ENCODE measurements at places on chromosomes 7 and 10.
A peak's percentile ranks its signal among the peaks of the same experiment; 100 is the strongest.

GRCh38 chr7:94059746-94060145 lies 55.6 kb upstream of the BET1 start:
- DNase-seq: no peak

- DNase-seq: no peak
Observed at GRCh38 chr7:135942614-135943013, 34.5 kb downstream of the MTPN start.

DNA sequence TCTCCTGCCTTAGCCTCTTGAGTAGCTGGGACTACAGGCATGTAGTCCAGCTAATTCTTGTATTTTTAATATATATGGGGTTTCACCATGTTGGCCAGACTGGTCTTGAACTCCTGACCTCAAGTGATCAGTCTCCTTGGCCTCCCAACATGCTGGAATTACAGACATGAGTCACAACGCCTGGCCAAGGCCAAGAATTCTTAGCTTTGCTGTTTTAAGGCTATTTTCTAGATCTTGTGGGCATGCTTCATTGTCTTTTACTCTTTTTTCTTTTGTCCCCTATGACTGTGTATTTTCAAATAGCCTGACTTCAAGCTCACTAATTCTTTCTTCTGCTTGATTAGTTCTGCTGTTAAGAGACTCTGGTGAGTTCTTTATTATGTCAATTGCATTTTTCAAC lies 56.4 kb upstream of the TAS2R16 start:
- no peak for DNase-seq

DNA sequence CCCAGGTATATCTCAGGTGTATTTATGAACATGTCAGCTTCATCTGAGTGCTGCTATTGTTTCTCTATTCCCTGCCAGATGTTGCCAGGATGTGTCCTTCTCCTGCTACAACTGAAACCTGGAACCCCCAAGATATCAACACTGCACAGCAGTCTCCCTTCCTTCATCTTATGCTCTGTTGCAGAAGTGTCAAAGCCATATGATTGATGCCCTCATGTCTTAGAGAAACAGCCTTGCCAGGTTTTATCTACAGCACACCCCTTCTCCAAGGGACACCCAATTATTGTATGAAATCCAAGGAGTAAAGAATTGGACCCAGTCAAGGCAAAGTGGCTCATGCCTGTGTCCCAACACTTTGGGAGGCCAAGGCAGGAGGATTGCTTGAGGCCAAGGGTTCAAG lies 60.5 kb upstream of the GHITM start:
- no peak for DNase-seq

DNA sequence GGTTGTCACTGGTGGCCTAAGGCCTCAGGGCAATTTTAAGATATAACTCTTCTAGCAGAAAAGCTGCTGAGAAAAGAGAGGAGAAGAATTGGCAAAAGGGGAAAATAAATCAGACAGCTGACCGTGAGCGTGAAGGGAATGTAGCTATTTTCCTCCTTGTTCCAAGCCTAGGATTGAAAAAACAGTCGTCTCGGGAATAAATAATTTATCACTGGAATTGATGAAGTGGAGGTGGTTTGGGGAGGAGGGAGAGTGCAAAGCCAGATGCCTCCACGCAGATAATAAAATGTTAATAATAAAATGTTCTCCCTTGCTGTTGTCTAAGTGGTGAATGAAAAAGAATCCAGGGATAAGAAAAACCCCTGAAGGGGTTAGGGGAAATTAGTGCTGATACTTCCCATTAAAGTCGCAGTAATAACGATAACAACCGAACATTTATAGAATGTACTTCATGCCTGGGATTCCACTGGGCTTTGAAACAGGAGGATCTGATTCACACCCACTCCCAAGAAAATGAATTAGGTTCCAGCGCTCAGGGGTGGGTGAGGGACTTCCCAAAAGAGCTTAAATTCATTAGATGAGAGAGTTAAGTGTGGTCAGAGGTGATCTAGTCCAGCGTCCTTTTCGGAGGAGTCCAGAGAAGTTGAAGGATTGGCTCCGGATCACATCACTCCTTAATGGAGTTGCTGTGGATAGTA lies 27.3 kb downstream of the BAMBI start:
- no peak for DNase-seq

DNA sequence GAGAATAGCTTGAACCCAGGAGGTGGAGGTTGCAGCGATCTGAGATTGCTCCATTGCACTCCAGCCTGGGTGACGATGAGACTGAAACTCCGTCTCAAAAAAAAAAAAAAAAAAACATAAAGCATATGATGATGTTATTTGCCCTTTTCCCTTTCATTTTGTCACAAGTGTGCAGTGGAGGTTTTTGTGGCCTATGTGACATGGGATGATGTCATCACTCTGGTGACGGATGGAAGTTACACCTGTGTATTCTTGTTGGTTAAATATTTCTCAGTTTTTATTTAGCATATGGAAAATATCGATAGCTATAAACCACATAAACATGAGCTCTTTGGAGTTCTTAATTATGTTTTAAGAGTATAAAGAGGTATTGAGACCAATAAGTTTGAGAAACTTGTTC lies 71.8 kb upstream of the EMX2 start:
- DNase-seq: no peak

DNA sequence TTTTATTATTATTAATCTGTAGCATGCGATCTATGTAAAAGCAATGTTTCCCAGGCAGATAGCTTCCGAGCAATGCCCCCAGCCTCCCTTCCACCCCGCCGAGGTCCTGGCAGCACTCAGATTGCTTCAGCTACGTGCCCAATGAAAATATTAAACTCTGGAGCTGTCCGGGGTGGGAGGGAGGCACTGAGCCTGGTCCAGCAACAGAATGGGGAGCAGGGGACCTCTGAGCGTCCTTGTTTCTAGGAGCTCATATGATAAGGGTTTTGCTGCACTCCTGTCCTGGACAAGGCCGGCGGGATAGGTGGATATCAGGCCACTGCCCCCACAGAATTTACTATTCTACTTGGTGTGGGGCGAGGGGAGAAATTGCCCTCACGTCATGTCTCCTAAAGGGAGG lies 44.5 kb upstream of the CDK1 start:
- no peak for DNase-seq

- DNase-seq: no peak
Observed at GRCh38 chr10:14547816-14548215, 217.1 kb upstream of the FRMD4A start.

DNA sequence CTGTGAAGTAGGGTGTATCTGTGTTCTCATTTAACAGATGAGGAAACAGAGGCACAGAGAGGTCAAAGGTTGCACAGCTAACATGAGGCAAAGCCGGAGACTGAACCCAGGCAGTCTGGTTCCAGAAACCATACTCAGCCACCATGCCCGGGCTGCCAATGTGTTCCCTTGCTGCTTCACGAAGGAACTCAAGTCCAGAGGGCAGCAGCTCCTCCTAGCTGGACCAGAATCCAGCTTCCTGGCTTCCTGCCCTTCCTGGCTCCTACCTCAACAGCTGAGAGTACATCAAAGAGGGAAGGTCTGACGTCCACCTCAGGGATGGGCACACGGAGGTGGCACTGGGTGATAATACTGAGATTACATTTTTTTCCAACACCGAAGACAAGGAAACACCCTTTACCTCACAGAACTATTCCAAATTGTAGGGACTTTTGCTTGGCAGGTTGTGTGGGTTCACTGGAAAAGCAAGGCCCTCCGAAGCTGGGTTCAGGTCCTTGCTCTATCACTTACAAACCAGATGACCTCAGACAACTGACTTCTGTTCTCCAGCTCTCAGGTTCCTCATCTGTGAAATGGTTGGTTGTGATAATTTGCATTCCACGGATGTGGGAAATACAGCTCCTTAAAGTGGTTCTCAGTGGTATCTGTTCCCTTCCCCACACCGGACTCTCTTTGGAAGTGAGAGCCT lies 154.1 kb upstream of the ZMIZ1 start:
- DNase-seq: peak; percentile 25

- DNase-seq: no peak
Observed at GRCh38 chr10:3902054-3902808, 117.2 kb upstream of the KLF6 start.

- DNase-seq: no peak
Observed at GRCh38 chr10:79608505-79609375, 2.0 kb upstream of the SFTPA1 start.

GRCh38 chr10:80964955-80965614 lies 427.4 kb downstream of the SH2D4B start:
- no peak for DNase-seq
